ENCODE measurements at places on chromosomes 7 and 10.
A peak's percentile ranks its signal among the peaks of the same experiment; 100 is the strongest.

- no peak for DNase-seq
Measured at GRCh38 chr10:117677890-117678500, 135.4 kb downstream of the EMX2 start.

- DNase-seq, result no peak
Measured at GRCh38 chr7:12729112-12729511, 41.7 kb downstream of the ARL4A start.

DNA sequence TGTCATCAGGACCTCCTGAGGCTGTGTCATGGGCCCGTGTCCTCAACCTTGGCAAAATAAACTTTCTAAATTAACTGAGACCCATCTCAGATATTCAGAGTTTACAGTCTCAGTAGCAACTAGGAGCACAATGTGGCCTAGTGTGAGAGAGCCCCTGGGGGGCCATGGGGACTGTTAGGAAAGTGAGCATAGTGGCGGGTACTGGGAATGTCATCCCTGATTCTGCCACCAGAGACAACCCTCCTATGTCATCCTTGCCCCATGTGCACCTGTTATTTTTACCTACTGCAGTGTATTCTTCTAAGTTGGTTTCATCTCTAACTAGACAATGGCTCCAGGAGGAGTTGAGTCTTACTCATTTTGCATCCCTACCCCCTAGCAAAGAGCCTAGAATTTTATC lies 78.6 kb downstream of the CCDC71L start:
- DNase-seq, result no peak

- DNase-seq, result no peak
Measured at GRCh38 chr10:48462482-48463020, 142.3 kb downstream of the ARHGAP22 start.

GRCh38 chr10:106555599-106555998 lies 608.9 kb downstream of the SORCS1 start:
- DNase-seq, result no peak

DNA sequence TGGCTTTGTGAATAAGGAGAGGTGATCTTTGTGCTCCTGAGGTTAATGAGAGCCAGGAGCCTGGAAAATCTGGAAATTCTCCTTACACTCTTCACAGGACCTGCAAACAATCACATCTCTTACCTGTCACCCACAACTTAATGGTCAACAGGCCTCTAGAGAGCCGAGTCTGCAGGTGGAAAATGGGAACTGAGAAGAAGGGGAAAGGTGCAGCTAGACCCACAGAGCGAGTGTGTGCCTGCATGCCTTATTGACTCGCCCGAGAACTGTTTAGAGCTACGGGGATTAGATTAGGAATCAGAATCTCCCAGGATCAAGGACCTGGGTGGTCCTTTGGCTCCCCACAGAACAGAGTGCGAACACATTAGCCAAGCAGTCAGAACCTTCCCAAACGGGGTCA lies 329.6 kb downstream of the PTEN start:
- no peak for DNase-seq

DNA sequence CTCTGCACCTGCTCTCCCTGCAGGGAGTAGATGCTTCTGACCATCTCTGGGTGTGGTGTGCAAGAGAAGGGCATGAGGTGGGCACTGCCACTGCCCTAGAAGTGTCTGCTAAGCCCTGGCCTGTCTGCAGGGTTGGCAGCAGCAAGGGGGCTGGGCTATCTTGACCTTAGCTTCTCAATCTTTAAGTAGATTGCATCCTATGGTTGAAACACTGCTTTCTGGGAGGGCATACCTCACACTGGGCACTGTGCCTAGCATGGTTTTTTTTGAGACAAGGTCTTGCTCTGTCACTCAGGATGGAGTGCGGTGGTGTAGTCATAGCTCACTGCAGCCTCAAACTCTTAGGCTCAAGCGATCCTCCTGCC lies 54.9 kb downstream of the CLIP2 start:
- DNase-seq, result no peak

DNA sequence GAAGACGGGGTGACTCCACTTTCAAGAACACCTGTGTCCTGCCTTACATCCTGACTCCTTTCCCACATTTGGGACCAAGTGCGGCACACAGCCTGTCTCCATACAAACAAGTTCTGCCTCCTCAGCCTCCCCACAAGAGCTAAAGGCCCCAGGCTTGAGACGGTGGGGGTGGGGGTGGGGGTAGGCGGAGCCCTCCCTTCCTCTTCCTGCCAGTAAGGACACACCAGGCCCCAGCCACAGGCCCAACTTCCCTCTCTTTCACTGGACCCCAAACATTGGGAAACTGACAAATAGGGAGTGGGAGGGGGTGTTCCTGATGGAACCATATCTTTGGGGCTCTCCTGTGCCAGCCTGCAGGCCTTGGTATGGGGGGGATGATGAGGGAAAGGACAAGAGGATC lies 4.6 kb downstream of the CDK5 start:
- DNase-seq, result no peak

DNA sequence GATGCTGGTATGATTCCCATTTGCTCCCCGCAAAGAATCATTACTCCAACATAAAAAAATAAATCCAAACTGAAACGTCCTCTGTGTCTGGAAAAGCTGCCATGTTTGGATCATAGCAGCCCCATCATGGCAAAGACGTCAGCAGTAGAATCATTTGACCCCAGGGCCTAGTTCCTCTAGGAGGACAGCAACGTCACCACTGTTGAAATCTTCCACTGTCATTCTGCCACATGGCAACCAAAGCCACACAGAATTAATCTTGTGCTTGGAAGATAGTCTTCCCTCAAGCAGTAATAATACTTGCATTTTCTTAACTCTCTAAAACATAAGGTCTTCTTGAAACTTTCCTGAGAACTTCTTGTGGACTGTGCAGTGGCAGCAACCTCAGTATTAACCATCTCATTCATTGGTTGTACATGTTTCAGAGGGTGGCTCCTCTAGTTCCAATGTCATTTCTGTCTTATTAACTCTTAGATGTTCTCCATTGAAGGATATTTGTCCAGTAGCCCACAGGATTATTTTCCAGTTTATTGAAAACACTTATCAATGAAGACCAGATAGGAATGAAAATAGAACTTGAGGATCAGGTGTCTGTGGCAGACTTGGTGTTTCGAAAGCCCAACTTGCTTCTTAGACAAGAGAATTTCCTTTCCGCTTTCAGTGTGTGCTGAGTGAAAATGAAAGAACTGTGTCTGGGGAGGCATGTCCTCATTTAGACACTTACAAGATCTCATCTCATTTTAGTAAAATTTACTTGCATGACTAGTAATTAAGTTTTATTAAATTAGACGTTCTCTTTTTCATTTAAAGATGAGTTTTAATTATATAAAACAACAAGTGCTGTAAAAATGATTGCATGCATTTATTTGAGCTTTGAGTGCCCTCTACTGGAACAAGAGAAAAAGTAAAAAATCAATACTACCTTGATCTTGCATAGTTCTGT lies 28.9 kb upstream of the INHBA start:
- DNase-seq, result no peak

- DNase-seq, result no peak
Measured at GRCh38 chr7:35252612-35253459, 1.1 kb downstream of the TBX20 start.

DNA sequence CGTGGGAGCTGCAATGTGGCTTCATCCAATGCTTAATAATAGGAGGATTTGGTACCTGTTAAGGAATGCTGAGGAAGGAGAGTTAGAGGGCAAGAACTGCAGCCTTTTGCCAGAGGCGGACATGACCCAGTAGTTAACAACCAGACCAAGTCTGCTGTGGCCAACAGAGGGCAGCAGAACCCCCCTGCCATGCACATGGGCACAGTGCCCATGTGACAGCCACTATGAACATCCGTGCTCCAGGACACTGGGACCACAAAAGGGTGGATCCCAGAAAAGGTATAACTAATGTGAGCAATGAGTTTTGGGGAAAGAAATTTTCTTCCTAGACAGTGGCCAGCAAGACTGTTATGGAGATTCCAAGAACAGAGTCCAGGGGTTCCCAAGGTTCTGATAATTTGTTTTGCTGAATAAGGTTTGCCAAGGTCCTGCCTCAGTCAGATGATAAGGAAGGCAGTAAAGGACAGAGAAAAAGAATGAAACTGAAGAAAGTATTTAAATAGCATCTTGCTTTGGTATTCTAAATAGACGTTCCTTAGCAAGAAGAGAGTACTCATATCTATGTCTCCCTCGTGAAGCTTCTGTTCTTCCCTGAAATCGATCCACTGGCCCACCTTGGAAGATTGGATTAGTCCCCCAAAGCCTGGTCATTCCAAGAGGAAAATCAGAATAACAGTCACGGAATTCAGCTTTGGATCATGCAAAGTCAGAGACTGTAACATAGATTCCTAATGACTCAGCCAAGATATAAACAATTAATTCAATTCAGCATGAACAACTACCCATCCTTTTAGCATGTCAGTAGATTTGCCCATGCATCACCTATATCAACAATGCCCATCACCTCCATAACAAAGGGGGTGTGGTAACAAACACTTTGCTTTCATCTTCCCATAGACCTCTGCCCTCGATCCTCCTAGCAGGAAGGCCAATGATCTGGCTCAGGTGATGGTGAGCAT lies 56.0 kb downstream of the LGI1 start:
- DNase-seq, result peak; percentile 37

GRCh38 chr7:95886501-95887090 lies 114.2 kb downstream of the DYNC1I1 start:
- no peak for DNase-seq

GRCh38 chr10:49679480-49679893 lies at the start of gene C10orf53:
C10orf53 (plus strand) TSS chr10:49679651; CDS start chr10:49679698, 47 bp downstream.
- peak; percentile 52 for DNase-seq

DNA sequence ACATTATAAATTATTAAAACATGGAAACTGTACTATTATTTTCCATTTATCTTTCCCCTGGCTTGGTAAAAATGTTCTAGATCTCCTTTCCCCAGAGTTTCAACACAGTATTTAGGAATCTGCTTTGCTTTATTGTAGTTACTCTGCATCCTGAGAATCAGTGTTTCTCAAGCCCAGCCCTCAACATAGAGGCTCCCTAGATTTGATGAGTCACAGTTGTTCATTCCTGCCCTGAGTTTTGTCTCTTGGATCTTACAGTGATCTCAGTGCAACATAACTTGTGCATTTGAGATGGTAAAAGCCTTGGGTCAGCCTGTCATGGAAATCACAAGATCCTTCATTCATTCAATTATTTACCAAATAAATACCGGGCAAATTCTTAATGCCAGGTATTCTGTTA lies 63.0 kb downstream of the VAX1 start:
- no peak for DNase-seq

GRCh38 chr10:62054830-62055229 lies 153.3 kb downstream of the ARID5B start:
- no peak for DNase-seq

DNA sequence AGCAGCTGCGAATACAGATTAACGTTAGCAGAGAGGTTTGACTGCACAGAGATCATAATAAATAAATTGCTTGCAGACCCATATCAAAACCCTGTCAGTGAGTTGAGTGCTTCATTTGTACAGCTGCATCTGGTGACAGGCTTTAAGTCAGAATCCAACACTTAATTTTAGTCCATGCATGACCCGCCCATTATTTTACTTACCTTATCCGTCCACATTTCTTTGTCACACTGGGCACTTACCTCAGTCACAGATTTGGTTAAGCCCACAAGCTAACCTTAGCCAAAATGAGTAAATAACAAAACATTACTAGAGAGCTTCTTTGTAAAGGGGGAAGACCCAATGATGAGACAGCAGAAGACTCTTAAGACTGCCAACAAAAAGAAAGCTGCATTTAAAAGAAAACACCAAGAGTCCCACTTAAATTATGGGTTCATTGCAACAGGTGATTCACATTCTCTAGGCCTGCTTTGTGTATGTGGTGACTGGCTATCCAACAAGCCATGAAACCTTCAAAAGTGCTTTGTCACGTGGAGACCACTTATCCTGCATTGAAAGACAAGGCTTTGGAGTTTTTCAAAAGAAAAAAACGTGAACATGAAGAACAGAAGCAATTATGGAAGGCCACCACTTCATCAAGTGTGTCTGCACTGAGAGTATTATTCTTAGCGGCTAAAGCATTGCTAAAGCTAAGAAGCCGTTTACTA lies 32.2 kb downstream of the PHTF2 start:
- no peak for DNase-seq

GRCh38 chr10:69810675-69811397 lies 9.1 kb downstream of the COL13A1 start:
- DNase-seq, result no peak

GRCh38 chr10:117532451-117533107 lies 10.0 kb upstream of the EMX2 start:
- DNase-seq, result no peak

GRCh38 chr7:44486693-44487092 lies 3.8 kb downstream of the NUDCD3 start:
- no peak for DNase-seq

- DNase-seq, result no peak
Measured at GRCh38 chr10:111200505-111201186, 123.8 kb downstream of the ADRA2A start.

- DNase-seq, result no peak
Measured at GRCh38 chr7:2639695-2640481, 8.1 kb downstream of the TTYH3 start.

- DNase-seq, result no peak
Measured at GRCh38 chr10:80630324-80630723, 92.6 kb downstream of the SH2D4B start.

GRCh38 chr7:135993950-135994349 lies 16.8 kb upstream of the MTPN start:
- no peak for DNase-seq

- DNase-seq, result no peak
Measured at GRCh38 chr7:15317215-15317614, 244.6 kb downstream of the AGMO start.

DNA sequence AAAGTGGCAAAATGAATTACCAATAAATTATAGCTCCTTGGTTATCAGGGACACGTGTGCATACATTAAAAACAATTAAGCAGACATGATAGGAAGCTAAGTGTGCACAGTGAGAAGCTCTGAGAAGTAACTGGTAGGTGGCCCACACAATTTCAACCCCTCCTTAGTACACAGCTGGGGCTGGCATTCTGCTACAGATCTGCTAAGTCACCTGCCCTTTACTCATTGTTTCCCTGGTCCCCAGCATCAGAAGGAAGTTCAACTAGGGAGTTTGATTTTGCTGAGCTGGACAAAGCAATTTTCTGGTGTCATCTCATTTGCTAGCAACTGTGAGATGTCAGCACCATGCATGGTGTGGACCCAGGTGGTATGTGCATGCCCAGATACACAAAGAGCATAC lies 424.1 kb upstream of the NPVF start:
- no peak for DNase-seq

- no peak for DNase-seq
Measured at GRCh38 chr7:92708111-92709042, 118.2 kb upstream of the FAM133B start.

GRCh38 chr7:80622541-80622940 lies 15.9 kb upstream of the CD36 start:
- DNase-seq, result no peak

DNA sequence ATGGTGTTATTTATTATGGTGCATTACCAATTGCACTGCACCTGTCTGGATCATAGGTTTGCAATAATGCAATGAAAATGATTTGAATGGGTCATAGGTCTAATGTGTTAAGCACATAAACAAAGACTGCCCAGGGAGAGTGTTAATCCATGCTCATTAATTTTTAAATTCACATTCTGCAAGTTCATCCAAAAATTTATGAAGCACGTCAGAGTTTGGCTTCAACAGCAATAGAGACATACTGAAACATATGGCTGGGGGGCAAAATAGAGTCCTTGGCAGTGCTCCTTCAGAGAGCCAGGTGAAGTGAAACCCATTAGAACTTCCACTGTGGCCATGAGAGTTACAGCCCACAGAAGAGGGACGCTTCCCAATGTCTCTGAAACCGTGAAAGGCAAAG lies 441.1 kb downstream of the POM121L12 start:
- no peak for DNase-seq

GRCh38 chr10:123838596-123839310 lies 52.9 kb downstream of the CPXM2 start:
- no peak for DNase-seq

- peak; percentile 92 for DNase-seq
Measured at GRCh38 chr10:72334825-72335393, 19.8 kb downstream of the DNAJB12 start.
